ENCODE measurements at places on chromosomes 3 and 15.

GRCh38 chr15:83739629-83740028 is 85.7 kb downstream of the ADAMTSL3 start:
- DNase-seq = no peak

DNA sequence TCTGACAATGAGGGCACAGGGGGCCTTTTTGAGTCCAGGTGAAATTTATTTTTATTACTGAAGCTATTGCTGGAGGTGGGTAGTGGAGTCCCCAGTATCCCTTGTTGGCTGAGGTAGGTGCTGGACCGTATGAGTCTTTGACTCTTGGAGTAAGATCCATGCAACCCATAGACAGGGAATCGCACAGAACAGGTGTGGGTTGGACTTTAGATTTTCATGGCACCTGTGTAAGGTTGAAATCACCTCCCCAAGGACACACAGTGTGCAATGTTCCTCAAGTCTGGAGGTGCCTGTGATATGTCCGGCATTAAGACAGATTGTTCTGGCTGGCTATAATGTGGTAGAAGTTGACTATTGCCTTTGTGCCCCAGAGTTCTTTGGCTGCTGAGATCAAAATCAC is 23.5 kb downstream of the MKRN3 start:
- DNase-seq = no peak

GRCh38 chr3:124161448-124161847 is 169.5 kb upstream of the ROPN1 start:
- DNase-seq = no peak

DNA sequence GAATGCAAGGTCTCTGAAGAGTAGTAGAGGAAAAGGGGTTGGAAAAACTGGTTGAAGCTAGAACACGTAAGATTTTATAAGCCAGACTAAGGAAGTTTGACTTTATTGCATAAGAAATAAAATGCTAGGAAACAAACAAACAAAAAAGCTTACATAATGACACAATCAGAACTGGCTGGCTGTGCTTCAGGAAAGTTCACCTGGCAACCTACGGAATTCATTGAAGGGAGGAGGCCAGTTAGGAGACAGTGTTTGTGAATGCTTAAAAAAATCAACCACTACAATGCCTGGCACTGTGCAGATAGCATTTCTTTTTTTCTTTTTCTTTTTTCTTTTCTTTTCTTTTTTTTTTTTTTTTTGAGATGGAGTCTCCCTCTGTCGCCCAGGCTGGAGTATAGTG is 1.9 kb upstream of the ICE2 start:
- DNase-seq = no peak

- no peak for DNase-seq
Observed at GRCh38 chr3:50512131-50512530, 8.7 kb upstream of the CACNA2D2 start.

All from GM12878 (cell line).